ENCODE measurements at places on chromosomes 4 and X. TPM values are rescaled to one million over a fixed set of nuclear protein-coding genes. Genes with fewer than 3 reads are reported as not detected.

The FGFBP1 gene
- polyA plus RNA-seq: not detected

The AFM gene
- not detected for polyA plus RNA-seq

DNA sequence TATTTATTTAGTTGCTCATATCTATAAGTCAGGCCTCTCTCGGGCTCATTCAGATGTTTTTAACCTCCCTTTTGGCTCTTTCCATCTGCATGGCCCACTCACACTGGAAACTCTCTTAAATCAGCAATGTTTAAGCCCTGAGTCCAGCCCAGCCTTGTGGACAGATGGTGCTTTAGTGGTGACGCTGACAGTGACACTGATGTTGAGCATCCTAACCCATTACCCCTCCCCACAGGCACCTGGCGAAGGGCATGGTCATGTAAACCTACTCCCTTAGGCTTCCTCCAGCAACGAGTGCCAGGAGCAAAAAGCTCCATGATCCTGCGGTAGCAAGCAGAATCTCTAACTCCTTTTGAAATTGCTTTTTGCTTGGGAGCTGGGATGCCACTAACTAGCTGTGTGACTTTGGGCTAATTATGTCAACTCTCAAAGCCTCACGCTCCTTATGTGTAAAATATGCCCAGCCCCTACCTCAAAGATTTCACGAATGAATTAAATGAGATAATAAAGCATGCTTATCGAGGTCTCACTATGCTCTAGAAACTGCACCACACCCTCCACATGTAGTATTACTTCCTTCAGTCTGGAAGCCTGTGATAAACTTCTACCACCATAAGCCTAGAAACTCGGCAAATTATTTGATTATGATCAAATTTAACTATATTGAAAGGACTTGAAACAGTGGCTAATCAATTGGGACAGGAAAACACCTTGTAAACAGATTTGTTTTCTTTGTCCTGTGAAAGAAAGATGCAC, 569.4 kb downstream of the BCOR start:
- DNase-seq: no peak

DNA sequence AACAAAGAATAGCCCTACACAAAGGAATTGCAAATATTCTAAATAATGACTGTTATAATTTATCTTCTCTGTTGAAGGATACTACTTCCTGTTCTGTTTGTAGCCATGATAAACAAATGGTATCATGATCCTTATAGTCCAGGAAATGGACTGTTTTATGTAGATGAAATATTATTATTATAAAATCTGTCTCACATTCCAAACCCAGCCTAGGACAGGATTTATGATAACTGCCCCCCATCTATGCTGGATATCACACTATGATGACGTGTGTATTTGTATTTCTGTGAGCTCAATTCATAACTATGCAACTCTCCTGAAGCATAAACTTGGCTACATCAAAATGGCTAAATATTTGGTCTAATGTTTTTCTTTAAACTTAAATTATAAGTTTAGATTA, 21.3 kb downstream of the DMD start:
- no peak for DNase-seq

DNA sequence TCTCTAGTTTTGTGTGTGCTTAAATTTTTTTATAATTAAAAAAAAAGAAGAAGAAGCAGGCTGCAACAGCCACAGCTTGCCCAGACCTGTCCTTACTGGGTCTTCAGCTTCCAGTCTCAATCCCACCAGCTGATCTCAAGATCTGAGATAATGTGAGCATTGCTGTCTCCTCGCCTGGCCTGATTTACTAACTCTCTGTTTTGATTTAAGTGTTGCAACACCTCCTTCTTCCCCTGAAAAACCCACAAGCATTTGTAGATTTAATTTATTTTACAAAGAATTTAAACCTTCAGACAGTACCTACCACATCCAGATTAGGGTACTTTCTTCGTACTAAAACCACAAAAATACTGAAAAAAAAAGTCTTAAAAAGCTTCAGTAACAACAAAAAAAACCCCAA, 38.0 kb downstream of the FAM241A start:
- no peak for DNase-seq

- DNase-seq: peak; percentile 40
Measured at GRCh38 chrX:152904151-152905080, 6.5 kb downstream of the ZNF185 start.

DNA sequence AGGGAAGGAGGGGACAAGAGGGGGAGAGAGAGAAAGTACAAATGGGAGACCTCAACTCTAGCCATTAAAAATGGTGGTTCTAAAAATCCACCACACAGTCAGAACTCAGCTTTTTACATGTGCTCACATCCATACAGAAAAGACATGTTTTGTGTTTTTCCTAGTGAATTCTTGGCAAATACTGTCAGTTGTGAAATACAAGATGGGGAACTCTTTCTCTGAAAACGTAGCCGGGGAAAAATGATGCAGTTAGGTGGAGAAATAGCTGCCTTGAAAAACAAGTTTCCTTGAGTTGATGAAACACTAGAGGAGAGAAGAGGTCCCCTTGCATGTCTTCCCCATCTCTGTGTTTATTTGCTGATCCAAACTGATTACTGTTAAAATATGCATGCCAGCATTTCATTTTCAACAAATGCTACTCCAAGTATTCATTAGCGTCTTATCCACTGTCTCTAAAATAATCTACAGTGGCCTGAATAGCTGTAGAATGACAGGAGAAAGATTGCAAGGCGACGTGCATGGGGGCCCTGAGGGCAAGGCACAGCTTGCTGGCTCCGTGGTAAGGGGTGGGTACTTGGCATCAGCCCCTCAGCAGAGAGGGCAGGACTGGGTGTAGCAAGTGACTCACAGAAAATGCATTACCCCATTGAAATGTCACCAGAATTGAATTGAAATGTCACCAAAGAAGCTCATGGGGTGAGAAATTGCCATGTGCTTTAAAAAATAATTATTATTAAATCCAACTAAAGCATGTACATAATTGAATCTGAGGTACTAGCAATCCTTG, 48.1 kb upstream of the TBL1X start:
- no peak for DNase-seq

DNA sequence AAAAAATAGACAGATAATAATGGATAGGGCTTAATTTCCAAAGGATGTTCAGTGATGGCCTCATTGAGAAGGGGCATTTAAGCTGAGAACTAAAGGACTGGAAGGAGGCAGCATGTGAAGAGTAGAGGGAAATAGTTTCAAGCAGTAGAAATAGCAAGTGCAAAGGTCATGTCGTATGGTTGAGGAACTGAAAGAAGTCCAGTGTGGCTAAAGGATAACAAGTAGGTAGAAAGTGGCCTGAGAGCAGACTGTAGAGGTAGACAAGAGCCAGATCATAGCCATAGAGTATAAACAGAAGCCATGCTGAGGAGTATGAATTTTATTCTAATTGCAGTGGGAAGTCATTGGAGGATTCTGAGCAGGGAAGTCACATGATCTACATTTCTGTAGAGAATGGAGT, 72.3 kb downstream of the GRIA3 start:
- no peak for DNase-seq

Measured in B cell (primary cell).